ENCODE measurements at places on chromosomes 5 and 9. TPM values are rescaled to one million over a fixed set of nuclear protein-coding genes. Genes with fewer than 3 reads are reported as not detected.
A peak's percentile ranks its signal among the peaks of the same experiment; 100 is the strongest.

- DNase-seq: no peak
Observed at GRCh38 chr9:127809540-127810377, 7.1 kb downstream of the FPGS start.

DNA sequence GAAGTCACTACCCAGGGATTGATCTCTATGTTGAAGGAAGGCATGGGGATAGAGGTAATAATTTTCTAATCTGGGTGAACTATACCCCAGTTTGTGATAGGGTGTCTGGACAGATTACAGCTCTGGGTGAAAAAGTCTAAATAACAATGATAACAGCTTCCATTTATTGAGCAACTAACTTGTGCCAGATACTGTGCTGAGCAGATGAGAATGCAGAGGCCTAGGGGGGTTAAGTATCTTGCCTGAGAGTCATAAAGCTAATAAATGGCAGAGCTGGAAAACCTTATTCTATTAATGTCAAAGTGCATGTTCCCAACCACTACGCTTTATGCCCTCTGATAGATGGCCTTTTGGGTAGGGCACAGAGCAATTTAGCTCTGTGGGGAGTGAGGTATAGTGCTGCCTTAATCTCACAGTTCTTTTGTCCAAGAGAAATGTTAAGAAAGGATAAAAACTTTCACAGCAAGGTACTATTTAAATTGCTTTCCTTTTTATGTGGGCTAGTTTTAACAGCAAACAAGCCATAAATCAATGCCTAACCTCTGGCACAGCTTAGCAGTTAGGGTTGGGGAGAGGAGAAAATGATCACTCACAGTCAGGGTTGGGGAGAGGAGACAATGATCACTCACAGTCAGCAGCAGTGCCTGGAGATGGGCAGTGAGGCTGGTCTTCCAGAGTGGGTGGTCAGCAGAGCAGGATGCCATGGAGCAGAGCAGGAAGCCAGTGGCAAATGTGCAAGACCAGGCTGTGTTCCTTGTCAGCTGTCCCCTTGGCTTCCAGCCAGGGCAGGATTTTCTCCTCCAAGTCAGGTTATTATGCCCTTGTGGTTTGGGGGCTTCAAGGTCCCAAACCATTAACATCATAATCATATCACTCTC lies 187.0 kb downstream of the CARTPT start:
- peak; percentile 20 for DNase-seq

- DNase-seq: no peak
Observed at GRCh38 chr5:434443-435146, 8.4 kb upstream of the EXOC3 start.

DNA sequence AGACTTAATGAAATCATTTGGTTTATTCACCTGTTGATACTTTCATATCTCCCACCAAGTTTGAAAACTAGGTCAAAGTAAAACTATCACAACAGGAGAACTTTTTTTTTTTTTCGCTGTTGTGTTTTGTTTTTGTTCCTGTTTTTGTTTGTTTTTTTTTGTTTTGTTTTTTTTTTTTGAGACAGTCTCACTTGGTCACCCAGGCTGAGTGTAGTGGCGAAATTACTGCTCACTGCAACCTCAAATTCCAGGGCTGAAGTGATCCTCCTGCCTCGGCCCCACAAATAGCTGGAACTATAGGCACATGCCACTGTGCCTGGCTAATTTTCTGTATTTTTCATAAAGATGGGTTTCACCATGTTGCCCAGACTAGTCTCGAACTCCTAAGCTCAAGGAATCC lies 49.3 kb downstream of the MLLT3 start:
- DNase-seq: no peak

MAP1B gene
- 21.5 TPM for total RNA-seq

GRCh38 chr5:113054899-113055298 lies 78.3 kb downstream of the DCP2 start:
- DNase-seq: no peak

FOXD4L5 gene
- total RNA-seq: 0.59 TPM

DNA sequence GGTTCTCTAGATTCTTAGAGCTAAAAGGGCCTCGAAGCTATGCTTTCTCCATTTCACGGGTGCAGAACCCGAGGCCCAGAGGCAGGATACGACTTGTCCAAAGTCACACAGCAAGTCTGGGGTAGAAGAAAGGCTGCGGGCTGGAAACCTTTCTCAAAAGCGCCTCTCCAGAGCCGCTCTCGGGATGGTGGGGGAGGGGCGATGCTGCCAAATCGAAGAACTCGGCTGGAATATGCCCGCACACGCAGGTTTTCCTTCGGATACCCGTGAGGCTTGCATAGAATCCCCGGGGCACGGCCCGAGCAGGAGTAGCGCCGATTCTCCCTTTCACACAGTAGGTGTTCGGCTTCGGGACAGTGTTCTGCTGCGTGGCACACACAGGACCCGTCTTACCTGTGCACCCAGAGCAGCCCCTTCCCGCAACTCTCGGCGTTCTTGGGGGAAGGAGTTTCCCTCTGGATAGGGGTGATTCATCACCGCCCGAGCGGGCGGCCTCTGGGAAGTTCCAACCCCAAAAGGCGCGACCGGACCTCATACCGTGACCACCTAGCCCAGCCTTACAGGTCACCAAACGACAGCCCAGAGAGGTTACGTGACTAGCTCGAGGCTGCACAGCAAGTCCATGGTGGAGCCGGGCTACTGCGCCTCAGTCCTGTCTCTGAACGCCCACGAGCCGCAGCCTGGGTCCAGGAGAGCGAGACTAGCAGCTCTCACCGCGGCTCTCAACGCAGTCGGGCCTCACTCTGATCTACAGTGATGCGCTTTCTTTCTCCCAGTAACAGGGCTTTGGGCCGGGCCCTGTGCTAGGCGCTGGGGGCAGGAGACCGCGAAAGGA lies 4.1 kb downstream of the PAX5 start:
- DNase-seq: no peak

DNA sequence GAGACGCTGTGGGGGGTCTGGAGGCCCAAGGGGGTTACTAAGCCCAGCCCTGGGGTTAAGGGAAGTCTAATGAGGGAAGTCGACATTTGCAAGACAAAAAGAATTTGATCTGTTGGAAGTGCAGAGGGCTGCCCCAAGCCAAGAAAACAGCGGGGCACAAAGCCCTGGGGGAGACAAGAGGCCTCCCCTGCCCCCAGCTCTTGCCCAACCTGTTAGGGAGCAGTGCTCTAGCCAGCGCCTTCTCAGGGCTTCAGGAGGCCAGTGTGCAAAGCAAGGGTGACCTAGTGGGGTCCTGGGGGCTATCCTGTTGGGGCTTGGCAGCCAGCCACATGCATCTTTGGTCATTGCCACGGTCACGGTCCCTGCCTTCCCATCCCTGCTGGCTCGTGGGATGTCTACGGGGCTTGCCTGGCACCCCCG lies 25.2 kb downstream of the GFI1B start:
- DNase-seq: no peak

GRCh38 chr5:74490814-74491213 lies 149.7 kb downstream of the ENC1 start:
- DNase-seq: peak; percentile 16

RAB3C gene
- not detected for total RNA-seq

DNA sequence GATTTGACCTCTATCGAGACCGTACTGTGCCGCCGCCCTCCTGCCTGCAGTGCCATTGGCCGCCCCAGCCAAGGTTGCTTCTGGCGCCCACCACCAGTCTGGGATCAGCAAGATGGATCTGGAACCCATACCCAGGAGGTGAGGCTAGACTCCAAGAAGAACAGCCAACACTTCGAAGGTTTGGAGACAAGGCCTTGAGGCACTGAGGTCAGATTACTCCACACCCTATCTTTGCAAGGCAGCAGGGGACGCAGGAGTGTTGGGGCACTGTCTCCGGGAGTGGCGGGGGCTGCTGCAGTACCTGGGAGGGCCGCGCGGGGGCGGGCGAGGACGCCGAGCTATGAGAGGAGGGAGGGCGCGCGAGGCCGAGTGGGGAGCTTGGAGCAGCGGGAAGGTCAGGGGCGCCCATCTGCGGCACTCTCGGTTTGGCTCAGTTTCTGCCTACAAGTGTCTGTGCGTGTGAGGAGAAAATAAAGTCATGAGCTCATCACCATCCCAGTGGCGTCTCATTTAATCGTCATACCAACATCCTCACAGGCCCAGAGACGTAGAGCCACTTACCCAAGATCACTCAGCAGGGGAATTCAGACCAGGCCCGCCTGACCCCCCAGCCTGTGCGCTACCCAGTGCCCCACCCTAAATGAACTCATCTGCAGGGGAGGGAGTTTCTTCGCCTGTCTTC lies 20.5 kb upstream of the PSD2 start:
- DNase-seq: peak; percentile 92

FGD3 gene
- total RNA-seq: 3.1 TPM

- no peak for DNase-seq
Observed at GRCh38 chr5:1634337-1634661, 110.5 kb upstream of the LPCAT1 start.

DNA sequence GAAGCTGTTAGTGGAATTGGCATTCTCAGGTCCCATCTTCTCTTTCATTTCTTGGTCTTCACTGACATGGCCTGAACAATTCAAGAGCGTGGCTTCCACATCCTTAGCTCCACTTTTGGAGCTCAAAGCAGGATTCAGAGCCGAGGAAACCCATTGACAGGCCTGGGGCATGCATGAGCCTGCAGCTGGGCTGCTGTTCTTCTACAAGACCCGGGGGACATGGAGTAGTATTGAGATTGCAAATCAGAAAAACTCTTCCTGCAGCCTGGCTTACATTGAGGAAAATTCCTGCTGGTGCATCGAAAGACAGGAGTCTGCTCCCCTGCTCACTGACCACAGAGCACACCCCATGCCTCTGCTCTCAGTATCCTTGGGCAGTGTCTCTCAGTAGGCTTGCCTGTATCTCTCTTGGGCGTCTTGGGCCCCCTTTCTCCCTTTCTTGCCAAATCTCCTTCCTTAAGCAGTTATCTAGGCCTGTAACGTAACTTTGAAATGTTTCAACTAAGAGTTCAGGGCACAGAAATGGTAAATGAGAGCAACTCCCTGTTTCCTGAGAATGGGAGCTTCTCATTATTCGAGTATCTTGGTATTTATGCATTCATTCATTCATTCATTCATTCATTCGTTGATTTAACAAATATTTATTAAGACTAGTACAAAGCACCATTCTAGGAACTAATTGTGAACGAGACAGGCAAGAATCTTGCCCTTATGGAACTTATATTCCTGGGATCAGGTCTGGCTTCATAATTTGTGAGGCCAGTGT lies 603.6 kb upstream of the CLINT1 start:
- no peak for DNase-seq

- DNase-seq: no peak
Observed at GRCh38 chr5:156420665-156421064, 93.7 kb downstream of the SGCD start.

TMEM232 gene
- total RNA-seq: 2.0 TPM

DNA sequence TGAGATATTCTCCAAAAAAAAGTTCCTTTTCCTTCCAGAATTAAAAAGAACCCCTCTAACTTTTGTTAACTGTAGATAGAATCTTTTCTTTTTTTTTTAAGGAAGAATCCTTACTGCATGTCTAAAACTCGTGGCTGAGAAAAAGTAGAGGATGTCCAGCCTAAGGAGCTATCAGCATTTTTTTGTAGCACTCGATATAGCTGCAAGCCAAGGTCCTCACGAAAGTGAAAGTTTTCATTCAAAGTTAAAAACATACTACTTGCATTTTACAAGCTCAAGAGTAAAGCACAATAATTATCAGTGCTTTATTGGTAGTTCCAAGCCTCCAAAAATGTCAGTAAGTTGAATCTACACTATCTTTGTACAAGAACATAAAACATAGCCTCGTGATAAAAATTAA lies 28.7 kb upstream of the ZSWIM6 start:
- DNase-seq: no peak

- DNase-seq: no peak
Observed at GRCh38 chr9:133049043-133049442, 12.7 kb upstream of the CEL start.

PRRX2 gene
- total RNA-seq: not detected

PHF24 gene
- total RNA-seq: not detected

PKD2L2 gene
- not detected for total RNA-seq

NUTM2G gene
- total RNA-seq: not detected

OTP gene
- not detected for total RNA-seq

SMIM32 gene
- 0.37 TPM for total RNA-seq

GRCh38 chr5:95939465-95939864 lies 22.2 kb downstream of the ELL2 start:
- no peak for DNase-seq

- no peak for DNase-seq
Observed at GRCh38 chr5:44935262-44935661, 126.5 kb downstream of the MRPS30 start.

DNA sequence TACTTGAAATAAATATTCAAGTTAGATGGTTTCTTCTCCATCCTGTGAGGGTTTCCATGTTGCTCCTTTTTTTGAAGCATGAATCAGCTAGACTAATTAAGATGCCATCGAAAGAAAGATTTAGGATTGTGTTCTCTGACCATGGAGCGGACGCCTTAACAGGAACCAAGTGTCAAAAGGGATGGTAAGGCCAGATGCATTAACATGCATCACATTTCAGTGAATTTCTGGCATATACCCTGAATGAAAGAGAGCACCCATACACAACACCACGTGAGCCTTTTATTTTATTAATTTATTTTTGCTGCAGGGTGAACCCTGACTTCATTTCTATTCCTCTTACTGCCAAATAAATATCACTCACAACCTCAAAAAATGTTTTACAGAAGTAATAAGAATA lies 1045.3 kb upstream of the ARRDC3 start:
- DNase-seq: no peak

- no peak for DNase-seq
Observed at GRCh38 chr5:31617867-31618266, 21.1 kb upstream of the PDZD2 start.

DNA sequence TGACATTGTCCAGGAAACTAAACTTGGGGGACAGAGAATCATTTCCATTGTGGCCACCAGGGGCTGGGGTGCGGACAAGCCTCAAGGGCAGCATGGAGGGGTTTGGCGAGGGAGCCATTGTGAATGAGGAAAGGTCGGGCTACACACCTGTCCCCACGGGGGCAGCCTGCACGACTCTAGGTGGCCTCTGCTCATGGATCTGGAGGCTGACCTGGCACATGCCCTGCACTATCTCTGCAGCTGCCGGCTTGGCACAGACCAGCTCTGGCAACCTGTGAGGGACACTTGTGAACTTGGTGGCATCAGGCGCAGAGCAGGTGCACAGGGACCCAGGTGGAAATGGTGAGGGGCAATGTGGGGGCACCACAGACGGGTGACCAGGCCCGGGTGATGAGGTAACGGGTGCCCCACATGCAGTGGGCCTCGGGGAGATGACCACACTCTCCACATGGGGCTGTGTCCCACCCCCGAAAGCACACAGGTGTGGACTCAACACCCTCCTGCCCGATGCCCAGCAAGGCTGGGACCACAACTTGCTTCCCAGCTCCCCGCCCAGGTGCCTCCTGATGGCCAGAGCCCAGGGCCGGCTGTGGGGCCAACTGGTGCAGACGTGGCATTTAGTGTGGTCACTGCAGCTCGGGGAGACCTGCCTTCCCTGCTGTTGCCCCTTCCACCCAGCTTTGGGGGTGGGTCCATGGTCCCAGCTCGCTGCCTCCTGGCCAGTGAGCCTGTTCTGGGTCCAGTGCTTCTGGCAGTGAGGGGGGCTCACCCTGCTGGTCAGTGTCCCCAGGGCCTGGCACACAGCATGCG lies 60.9 kb upstream of the UBAC1 start:
- no peak for DNase-seq

- no peak for DNase-seq
Observed at GRCh38 chr5:149487672-149488071, 63.6 kb downstream of the CSNK1A1 start.

GRCh38 chr5:43233946-43234345 lies 41.9 kb downstream of the NIM1K start:
- no peak for DNase-seq

- DNase-seq: peak; percentile 32
Observed at GRCh38 chr5:35651002-35651756, 33.5 kb downstream of the SPEF2 start.

IFNE gene
- 8.3 TPM for total RNA-seq

GRCh38 chr5:38451074-38451725 lies 105.2 kb downstream of the LIFR start:
- no peak for DNase-seq

Data from Calu3 (cell line).